ENCODE measurements at places on chromosomes 3 and 15. TPM values are rescaled to one million over a fixed set of nuclear protein-coding genes. Genes with fewer than 3 reads are reported as not detected.

DNA sequence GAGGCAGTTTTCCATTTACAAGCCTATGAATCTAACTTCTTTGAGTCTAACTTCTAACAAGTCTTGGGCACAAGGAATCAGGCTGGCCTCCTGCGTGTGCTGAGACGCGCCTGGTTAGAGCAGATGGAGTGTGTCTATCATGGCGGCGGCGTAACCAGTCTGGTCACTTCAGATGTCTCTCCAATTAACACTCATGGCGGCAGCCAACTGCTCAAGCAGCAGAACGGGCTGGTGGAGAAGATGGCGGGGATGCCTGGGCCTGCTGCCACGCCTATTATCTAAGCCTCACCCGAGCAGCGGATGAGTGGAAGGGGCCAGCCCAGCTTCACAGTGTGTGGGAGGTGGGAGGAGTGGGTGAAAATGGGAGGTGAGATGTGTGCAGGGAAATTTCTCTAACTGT lies 246.4 kb upstream of the TPRG1 start:
- H3K27ac ChIP-seq = no peak overlapping the region
- no peak overlapping the region for H3K4me3 ChIP-seq
- no peak for DNase-seq
- H3K36me3 ChIP-seq = no peaks in the 10 kb centered on the region
- no peaks in the 10 kb centered on the region for H3K4me1 ChIP-seq

DNA sequence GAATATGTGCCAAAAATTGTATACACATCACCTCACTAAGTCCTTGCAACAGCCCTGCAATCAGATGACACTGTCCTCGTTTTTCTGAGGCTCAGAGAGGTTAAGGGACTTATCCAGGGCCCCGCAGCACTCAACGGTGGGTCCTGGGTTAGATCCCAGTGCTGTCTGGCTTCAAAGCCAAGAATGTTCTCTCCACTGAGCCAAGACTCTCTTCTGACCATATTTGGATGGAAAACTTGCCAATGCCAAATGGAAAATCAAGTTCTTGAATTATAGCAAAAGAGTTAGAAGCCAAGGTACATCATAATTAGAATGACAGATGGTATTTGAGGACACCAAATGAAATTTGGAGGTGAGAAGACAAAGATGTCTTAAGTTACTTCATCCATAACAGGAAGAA lies 75.9 kb downstream of the NCEH1 start:
- no peak for DNase-seq
- no peak overlapping the region for H3K27ac ChIP-seq
- H3K36me3 ChIP-seq = peaks cover 9% of the 10 kb centered on the region
- no peak overlapping the region for H3K4me3 ChIP-seq
- no peaks in the 10 kb centered on the region for H3K4me1 ChIP-seq
- no peaks in the 10 kb centered on the region for H3K27me3 ChIP-seq

Gene CNTN6
- total RNA-seq = not detected

Gene HES1
- total RNA-seq = not detected

Gene LEKR1
- total RNA-seq = 3.0 TPM

Gene ZNF662
- 17.6 TPM for total RNA-seq

Measured in naive thymus-derived CD8-positive, alpha-beta T cell (primary cell).